ENCODE measurements at places on chromosomes 4 and X.
A peak's percentile ranks its signal among the peaks of the same experiment; 100 is the strongest.

- DNase-seq: no peak
Measured at GRCh38 chr4:168124008-168124641, 31.8 kb downstream of the ANXA10 start.

DNA sequence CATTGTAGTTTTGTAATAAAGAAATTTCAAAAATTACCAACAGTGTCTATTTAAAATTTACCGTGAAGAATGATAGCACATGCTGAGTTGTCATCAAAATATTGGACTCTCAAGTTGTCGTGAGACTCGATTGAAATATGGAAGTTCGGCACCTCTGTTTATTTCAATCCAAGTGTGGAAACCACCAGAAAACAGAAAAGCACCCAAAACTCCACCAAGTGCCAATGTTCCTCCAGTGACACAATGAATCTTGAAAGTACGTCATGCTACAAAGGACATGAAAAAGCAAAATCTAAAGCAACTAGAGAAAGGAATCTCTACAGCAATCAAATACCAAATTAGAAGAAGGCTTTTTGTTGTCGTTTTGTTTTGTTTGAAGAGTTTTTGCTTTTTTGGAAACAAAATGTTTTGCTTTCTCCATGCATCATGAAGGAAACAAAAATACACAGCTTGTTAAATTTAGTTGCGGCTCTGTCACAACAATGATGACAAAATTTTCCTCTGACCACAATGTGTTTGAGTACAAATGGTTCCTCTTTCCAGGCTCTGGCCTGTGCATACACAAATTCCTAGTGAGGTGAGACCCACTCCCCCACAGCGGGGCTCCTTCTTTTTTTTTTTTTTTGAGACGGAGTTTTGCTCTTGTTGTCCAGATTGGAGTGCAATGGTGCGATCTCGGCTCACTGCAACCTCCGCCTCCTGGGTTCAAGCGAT, 9.6 kb upstream of the IL13RA1 start:
- DNase-seq: no peak

GRCh38 chr4:60726779-60727178, 473.3 kb upstream of the ADGRL3 start:
- DNase-seq: no peak

GRCh38 chrX:154135458-154136229, 8.4 kb upstream of the OPN1LW start:
- peak; percentile 68 for DNase-seq

GRCh38 chrX:2610246-2611170, 80.6 kb upstream of the CD99 start:
- DNase-seq: no peak

DNA sequence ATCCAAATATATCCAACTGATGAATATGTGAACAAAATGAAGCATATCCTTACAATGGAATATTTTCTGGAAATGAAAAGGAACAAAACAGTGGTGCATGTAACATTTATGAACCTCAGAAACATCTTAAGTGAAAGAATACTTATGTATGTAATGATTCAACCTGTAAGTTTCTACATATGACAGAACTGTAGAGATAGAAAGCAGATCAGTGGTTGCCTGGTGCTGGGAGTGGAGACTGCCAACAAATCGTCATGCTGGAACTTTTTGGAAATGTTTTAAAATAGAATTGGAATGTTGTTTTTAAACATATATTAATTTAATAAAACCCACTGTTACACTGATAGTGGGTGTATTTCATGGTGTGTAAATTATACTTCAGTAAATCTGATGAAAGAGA, 667.5 kb downstream of the RAPGEF2 start:
- DNase-seq: no peak

- DNase-seq: no peak
Measured at GRCh38 chr4:157076578-157076947, 613 bp downstream of the GLRB start.

DNA sequence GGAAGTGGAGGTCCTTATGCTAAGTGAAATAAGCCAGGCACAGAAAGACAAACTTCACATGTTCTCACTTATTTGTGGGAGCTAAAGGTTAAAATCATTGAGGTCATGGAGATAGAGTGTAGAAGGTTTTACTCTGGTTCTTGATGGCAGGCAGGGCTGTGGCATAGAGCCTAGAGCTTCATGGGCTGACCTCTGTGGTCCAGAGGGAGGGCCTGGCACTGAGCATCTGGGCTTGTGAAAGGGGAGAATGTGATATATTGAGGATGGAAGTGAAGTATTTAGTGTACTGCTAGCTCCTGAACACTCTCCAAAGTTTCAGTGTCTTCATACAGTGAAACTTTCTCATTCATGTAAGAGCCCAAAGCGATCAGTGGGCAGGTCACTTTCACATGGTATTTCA, 71.3 kb upstream of the ANXA3 start:
- DNase-seq: no peak
